Stimulated activated CD8-positive, alpha-beta memory T cell treated with anti-CD3 and anti-CD28 coated beads, Interleukin-4, amount 100 ng/mL, for 4 hours (primary cell): ENCODE measurements at places on chromosomes 1 and 21.

- DNase-seq, result no peak
Observed at GRCh38 chr1:37473431-37474045, 842 bp upstream of the ZC3H12A start.

DNA sequence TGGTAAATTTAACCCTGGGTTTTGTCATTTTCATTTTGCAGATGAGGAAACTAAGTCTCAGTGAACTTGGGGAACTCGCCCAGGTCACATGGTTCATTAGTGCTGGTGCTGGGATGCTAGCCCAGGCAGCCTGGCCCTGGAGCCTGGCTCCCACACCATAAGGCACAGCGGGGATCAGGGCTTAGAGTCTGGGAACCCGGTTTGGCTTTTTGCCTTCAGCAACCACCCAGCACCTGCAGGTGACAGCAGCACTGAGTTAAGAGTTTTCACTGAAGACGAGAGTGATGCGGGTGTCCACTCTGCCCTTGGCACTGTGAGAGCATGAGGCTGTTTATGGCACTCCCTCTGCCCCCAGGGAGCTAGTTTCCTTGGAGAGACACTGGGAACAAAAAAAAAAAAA, 18.4 kb upstream of the CD101 start:
- no peak for DNase-seq

DNA sequence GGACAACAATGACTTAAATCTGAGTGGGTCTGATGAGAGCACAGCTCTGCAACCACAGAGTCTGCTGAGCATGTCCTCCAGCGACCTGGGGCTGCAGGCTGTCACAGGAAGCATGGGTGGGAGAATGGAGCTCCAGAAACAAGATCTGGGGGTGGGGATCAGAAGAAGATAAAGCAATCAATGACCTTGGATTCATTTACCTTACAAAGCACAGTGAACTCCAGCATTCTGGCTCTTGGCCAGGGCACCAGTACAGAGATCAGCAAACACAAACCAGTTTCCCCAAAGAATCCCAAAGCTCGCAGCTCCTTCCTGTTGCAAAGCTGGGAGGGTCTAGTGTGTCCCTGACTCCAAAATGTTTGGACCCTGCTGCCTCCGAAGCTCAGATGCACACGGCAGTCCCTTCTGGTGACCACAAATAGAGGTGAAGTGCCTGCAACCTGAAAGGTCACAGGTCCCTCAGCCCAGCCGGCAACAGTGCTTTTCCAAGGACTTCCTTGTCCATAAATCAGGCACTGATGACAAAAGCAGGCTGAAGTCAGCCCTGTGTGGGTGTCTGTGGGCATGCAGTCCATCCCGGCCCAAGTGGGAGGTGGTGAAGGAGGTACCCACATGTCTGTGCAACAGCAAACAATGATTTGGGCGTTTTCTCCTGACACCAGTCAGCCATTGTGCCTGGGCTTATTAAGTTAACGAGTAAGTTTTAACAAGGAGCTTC, 76.1 kb downstream of the SH3BGR start:
- no peak for DNase-seq

GRCh38 chr1:11473491-11474034, 5.4 kb upstream of the DISP3 start:
- no peak for DNase-seq

GRCh38 chr1:94180650-94181049, 56.7 kb downstream of the ARHGAP29 start:
- DNase-seq, result no peak

DNA sequence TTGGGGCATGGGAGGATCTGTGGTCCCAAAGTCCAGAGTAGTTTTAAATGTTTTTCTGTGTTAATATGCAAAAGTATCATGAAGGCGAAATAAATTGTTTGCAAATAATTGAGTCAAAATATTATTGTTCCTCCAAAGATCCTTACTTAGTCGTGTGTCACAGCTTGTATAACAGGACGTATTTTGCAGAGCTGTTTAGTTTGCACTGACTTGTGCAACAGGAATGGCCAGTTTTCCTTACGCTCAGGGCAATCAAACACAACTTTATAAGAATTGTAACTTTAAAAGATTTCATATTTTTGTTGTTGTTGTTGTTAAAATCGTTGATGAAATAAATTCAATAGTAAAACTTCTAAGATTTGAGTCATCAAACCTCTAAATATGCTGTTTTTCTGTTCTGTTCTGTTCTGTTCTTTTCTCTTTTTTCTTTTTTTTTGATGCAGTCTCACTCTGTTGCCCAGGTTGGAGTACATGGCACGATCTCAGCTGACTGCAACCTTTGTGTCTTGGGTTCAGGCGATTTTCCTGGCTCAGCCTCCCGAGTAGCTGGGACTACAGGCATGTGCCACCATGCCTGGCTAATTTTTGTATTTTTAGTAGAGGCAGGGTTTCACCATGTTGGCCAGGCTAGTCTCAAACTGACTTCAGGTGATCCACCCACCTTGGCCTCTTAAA, 60.6 kb downstream of the UCK2 start:
- no peak for DNase-seq

DNA sequence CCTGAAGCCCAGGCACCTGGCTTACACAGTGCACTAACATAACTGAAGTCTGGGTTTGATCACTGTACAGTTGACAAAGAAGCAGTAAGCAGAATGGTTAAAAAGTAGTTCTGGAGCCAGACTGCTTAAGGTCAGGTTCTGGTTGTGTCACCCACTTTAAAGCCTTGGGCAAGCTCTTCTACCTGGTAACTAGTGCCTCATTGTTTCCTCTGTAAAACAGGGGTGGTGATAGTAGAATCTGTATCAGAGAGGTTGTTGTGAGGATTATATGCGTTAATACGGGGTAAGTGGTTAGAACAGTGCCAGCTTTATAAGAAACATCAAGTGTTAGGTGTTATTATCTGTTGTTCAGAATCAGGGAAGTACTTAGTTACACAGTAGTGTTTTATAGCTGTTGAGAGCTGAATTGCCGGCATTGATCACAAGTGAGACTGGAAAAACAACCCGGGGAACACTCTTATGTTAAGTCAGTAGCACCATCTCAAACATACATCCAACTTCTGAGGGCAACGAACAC, 3.7 kb downstream of the BACH1 start:
- no peak for DNase-seq

DNA sequence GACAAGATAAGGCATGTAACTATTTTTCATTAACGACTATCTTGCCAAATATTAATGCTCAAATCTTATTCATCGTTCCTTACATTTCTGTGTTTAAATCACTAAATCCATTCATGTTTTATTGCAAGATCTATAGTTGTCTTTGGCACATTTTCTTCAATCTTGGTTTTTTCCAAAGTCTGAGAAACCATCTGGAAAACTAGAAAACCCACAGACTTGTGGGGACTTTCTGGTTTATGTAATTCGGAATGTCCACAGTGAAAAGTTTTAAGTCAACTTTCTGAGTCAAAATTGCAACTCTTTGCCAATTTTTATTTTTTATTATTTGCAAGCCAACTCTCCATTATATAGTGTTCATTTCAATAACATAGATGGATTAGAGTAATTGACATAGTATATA, 520.8 kb upstream of the ADAMTS5 start:
- DNase-seq, result no peak
